CD4-positive, CD25-positive, alpha-beta regulatory T cell (primary cell): ENCODE measurements at places on chromosomes 5 and 9.

GRCh38 chr5:178186427-178186826 lies 744 bp downstream of the GMCL2 start:
- no peak for DNase-seq

GRCh38 chr9:34197756-34198711 lies 19.2 kb downstream of the UBAP1 start:
- DNase-seq = no peak

- no peak for DNase-seq
These were observed 325.7 kb downstream of the SLF1 start for GRCh38 chr5:94944160-94944559.

DNA sequence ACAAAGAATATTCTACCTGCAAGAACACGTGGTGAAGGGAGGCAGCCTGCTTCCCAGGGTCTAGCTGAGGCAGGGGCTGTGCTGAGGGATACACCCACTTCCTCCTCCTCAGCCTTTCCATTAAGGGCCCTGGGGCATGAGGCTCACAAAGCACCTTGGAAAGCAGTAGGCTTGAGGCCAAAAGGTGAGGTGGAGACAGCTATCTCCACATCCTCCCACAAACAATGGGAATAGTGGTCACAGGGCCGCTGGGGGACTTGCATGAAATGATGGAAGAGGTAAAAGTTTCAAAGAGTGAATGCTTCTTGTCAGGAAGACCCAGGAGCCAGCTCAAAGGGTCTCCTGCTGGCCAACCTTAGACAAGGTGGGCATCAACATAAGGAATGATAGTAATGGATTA lies 207.9 kb downstream of the CDK5RAP2 start:
- DNase-seq = no peak

- no peak for DNase-seq
These were observed 12.5 kb upstream of the LHX2 start for GRCh38 chr9:123998970-123999621.

GRCh38 chr9:69204849-69205248 lies 30.8 kb downstream of the TJP2 start:
- DNase-seq = no peak

GRCh38 chr9:133948131-133948530 lies 44.0 kb downstream of the VAV2 start:
- no peak for DNase-seq

DNA sequence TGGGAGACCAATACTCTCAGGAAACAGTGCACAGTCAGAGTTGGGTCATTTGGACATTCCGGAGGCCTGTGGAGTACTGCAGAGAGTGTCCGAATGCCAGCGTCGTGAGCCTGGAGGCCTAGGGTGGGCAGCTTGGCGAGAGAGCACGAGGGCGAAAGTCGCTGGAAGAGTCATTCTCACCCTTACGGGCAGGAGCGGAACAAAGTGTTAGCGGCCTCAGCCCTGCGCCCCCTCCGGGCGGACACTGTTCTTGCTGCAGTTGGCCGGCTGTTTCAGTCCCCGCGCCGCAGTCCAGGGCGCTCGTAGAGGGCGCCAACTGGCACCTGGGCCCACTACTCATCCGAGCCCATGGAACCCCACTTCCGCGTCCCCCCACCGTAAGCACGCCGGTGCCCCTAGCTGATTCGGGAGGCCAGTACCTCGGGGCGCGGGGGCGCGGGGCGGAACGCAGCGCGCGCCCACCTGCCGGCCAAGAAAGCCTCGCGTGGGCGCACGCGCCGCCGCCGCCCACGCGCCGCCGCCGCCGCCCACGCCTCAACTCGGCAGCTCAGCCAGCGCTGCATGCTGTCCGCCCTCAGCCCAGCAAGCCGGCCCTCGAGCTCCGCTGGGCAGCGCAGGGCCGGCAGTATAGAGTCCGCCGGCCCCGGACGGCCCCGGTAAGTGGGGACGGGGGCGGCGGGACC lies 99.7 kb upstream of the CCL21 start:
- DNase-seq = no peak

- DNase-seq = no peak
These were observed 129.7 kb upstream of the FBN2 start for GRCh38 chr5:128667751-128668150.

DNA sequence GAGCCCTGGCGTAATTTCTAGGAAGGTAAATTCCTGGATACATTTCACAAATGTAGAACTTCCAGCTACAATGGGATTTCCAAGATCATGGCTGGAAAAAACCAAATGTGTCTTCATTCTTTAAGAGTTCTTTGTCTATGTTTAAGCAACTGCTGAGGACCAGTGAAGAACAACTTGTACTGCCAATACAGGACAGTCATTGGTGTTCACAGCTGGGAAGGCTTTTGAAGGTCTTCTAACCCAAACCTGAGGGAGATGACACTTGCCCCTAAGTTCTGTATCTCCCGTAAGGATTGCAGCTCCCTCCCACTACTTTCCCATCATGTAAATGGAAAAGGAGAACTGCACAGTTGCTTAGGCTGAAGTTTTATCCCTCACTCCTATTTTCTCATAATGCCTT lies 28.4 kb downstream of the TMEM167A start:
- no peak for DNase-seq
